ENCODE measurements at places on chromosomes 3 and 15.
A peak's percentile ranks its signal among the peaks of the same experiment; 100 is the strongest.

DNA sequence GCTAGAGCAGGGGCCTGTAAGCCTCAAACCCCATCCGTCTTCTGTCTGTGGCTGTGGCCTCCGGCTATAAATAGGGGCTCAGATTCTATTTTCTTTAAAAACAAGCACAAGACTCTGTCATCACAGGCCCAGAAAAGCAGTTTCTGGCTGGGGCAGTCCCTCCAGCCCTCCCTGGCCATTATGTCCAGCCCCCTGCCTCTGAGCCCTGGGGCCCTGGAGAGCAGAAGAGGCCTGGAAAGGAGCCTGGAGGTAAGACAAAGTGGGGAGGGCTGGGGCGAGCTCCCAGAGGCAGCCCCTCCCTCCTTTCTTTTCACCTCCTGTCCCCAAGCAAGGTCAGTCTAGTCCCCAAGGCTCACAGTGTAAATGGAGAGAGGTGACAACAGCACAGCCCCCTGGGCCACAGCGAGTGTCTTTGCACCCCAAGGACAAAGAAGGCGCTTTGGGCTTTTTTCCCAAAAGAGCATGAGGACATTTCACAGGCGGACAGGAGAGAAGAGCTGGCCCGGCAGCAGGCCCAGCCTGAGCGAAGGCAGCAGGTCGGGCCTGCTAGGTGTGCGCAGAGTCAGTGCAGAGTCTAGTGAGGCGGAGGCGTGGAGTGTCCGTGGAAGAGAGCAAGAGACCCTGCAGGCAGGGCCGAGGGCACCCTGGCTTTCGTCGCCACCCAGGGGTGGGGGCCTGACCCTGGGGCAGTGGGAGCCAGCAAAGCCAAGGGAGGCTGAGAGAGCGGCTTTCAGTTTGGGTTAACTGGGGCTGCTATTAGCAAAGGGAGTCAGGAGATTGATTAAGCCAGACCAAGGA lies 188.3 kb downstream of the TBC1D2B start:
- DNase-seq = peak; percentile 79

DNA sequence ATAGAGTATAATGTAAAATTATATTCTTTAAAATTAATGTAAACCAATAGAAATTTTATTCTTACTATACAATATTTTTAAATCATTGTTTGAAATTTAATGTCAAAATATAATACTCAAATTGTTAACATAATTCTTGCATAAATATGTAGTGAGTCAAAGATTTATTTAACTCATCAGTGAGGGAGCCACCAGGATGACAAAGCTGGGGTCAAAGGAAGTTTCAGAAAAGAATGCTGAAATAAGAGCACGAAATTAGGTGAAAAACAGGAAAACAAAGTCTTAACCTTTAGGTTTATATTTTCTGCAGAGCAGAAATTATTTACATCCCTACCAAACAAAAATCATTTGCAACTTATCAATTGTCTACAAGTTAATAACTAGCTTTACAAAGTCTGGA lies 74.1 kb downstream of the DIPK2A start:
- peak; percentile 15 for DNase-seq

GRCh38 chr15:68113273-68113672 lies 59.2 kb downstream of the PIAS1 start:
- DNase-seq = no peak

GRCh38 chr3:25084016-25084415 lies 344.0 kb upstream of the RARB start:
- DNase-seq = peak; percentile 28

DNA sequence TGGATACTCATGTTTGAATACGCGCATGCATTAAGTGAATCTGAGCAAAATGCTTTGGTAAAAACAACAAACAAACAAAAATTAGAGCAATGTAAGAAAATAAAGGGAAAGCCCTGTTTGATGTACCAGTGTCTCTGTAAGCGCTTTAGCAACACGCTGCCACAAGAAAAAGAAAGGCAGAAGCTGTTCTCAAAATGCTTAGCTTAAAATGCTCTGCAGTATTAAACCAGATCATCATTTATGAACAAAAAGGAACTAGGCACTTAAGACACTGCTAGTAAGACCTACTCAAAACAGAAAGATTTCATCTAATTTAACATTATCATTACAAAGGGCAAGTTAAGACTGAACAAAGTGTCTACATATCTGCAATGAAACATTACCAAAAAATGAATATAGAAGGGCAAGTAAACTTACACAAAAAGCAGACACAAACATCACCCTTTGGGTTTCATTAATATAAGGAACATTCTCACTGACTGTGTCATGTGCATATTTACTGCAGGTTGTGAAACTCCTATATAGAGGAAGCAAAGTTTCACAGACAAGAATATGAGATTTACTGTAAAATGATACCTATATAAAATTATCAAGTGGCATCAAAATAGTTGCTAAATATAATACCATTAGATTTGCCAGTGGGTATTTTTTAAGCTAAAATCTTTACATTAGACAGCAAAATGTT lies 102.1 kb downstream of the FBXL22 start:
- no peak for DNase-seq

GRCh38 chr3:146968204-146968651 lies 363.1 kb upstream of the PLSCR5 start:
- DNase-seq = peak; percentile 96

DNA sequence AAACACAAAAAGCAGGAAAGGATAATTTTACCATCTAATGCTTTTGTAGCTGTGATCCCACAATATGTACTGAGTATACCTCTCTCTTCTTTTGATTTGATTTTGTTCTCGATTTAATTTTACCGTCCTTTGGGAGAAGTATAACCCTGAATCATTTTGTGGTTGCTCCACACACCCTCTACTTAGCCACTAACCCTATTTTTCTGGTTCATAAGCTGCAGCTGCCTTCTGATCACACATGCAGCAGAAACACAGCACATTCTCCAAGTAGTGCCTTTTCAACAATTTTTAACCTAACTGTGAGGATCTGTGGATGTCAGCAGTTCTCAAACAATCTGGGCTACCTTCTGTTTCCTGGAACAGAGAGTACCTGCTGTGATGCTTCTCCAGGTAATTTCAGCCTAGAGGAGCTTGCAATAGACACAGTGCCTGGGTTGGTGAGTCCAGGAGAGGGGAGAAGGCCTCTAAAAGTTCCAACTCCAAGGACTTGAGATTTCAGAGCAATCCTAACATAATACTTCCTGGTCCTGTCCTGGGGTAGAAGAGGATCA lies 40.3 kb downstream of the HGD start:
- DNase-seq = no peak

GRCh38 chr15:39130556-39131379 lies 450.1 kb upstream of the THBS1 start:
- DNase-seq = no peak

DNA sequence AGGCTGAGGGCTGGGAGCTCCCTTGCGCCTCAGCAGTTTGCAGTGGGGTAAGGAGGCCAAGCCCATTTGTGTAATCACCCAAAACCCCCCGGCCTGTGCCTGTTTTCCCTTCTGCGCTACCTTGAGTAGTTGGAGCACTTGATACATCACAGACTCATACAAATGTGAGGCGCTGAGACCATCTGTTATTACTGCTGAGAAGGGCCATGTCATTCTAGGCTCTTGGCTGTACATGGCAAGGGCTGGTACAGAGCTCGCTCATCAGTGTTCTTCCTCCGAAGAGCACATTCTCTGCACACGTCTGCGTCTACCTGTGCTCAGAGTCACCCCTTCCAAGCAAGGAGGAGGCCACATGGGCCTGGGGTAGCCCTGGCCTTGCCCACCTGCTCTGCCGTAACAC lies 9.3 kb downstream of the PLA2G4B start:
- no peak for DNase-seq

- DNase-seq = peak; percentile 19
Observed at GRCh38 chr3:73094129-73094528, 32.7 kb downstream of the EBLN2 start.

DNA sequence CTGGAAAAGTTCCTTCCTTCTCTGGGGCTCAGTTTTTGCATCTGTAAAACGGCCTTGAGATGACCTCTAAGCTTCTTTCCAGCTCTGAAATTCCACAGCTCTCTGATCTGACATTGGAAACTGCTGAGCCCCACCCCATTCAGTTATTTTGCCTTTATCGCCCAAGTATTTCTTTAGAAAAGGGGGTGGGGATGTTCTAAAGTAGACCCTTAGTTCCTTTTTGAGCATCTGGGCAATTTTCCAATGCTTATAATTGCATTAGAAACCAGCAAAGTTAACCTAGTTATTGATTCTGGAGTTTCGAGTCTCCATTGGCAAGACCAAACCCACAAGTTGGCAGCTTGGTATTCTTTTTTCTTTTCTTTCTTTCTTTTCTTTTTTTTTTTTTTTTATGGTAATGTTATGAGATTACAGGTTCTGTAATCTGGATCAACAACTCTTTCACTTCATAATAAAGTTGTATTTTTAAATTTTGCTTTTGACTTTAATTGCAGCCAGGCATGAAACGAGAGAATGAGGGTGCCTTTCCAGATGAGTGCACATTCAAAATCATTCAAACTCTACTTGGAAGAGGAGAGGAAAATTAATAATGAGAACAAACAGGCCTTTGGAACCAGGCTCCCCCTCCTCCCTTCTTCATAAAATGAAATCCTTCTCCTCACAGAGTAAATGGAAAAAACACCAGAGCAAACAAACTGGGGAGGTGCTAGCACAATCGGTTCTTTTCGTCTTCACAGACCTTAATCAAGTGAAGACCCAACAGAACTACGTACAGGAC lies 76.8 kb upstream of the LRIG1 start:
- no peak for DNase-seq

DNA sequence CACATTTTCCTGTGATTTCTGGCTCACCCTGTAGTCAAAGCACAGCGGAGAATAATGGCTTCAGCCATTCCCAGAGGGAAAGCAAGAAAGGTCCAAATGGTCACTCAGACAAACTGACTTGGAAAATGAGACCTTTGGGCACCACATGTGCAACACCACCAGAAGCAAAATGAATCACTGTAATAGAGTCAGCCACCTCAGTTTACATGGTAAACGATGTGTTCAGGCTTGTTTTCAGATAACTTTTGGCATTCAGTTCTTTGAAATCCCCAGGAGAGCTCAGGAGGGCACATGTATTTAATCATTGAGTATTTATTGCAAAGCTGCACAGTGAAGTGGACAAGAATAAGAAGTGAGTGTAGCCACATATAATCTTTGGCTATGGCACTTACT lies 38.4 kb upstream of the ALCAM start:
- DNase-seq = no peak
